ENCODE measurements at places on chromosomes 12 and 14. TPM values are rescaled to one million over a fixed set of nuclear protein-coding genes. Genes with fewer than 3 reads are reported as not detected.

DNA sequence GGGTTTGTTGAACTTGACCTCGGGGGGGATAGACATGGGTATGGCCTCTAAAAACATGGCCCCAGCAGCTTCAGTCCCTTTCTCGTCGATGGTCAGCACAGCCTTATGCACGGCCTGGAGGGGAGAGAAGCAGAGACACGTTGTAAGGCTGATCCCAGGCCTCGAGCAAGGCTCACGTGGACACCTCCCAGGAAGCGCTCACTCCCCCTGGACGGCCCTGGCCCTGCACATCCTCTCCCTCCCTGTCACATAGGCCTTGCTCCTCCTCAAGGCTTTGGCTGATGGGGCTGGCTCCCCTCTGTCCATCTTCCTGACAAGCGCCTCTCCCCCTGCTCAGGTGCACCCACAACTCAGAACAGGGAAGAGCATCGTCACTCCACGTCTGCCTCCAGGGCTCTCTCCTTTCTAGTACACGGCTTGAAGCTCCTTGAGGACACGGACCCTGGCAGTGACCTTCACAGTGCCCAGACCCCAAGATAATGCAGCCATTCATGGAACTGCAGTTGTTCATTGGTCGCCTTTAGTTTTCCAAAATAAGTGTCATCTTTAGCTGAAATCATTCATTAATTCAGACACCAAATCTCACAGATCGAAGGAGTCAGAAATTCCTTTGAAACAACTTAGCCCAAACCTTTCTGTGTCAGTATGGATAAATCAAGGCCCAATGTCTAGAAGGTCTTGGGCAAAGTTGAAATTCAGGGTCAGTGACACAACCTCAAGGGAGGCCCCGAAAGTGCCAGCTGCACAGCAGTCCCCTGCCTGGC, 9.7 kb downstream of the SERPINA1 start:
- DNase-seq = no peak

DNA sequence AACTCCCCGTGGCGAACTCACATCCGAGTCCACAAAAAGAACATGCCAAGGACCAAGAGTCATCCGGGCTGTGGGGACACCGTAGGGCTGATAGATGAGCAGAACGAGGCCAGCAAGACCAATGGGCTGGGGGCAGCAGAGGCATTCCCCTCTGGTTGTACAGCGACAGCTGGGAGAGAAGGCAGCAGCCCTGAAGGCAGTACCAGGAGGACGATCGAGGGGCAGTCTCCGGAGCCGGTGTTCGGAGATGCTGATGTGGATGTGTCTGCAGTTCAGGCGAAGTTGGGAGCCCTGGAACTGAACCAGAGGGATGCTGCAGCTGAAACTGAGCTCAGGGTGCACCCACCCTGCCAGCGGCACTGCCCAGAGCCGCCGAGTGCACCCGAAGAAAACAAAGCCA, 50.7 kb downstream of the TBC1D30 start:
- DNase-seq = no peak

DNA sequence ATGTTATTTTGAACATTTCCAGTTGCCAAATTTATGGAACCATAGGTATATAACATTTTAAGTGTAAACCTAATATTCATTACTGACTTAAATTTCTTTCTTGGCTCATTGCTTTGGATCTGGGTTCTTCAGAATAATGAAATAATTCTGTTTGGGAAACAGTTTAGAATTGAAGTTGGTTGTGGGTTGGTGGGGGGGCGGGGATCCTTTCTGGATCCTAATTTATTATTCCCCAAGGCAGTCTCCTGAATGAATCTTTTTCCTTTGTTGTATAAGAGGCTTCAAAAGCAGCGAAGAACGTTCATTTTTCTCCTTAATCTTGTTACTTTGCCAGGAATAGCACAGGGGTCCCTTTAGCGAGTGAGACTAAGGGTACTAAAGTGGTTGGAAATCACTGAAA, 325.5 kb downstream of the FOXG1 start:
- DNase-seq = no peak

The RAD9B gene
- total RNA-seq = 2.9 TPM

DNA sequence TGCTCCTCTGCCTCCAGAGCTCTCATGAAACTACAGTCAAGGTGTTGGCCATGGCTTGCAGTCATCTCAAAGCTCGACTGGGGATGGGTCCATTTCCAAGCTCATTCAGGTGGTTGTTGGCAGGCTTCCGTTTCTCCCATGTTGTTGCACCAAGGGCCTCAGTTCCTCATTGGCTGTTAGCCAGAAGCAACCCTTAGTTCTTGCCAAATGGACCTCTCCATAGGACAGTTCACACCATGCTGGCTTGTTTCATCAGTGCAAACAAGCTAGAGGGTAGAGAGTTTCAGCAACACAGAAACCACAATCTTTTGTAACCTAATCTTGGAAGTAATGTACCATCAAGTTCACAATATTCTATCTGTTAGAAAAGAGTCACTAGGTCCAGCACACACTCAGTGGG, 22.7 kb upstream of the PPM1A start:
- DNase-seq = no peak

The NTS gene
- total RNA-seq = not detected

The BEGAIN gene
- 2.4 TPM for total RNA-seq

The CCDC198 gene
- not detected for total RNA-seq

- no peak for DNase-seq
Measured at GRCh38 chr12:12017135-12017581, 53.6 kb upstream of the BCL2L14 start.

The KRT86 gene
- 1.8 TPM for total RNA-seq

The HCAR2 gene
- not detected for total RNA-seq

The CFAP54 gene
- 0.15 TPM for total RNA-seq

DNA sequence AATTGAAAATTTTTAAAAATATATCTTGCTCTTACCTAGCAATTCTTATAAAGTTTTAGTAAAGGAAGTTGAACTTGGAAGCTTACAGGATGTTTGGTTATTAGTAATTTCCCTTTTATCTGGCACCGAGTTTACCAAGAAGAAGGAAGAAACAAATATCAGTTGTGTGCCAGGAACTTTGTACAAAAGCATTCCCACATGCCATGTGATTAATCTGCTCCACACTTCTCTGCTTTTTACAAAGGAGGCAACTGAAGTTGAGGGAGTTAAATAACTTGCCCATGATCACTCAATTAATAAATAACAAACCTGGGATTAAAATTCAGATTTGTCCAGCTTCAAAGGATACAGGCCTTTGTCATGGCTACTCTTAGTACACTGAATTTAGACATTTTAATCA, 122.5 kb upstream of the BCAT1 start:
- DNase-seq = no peak

DNA sequence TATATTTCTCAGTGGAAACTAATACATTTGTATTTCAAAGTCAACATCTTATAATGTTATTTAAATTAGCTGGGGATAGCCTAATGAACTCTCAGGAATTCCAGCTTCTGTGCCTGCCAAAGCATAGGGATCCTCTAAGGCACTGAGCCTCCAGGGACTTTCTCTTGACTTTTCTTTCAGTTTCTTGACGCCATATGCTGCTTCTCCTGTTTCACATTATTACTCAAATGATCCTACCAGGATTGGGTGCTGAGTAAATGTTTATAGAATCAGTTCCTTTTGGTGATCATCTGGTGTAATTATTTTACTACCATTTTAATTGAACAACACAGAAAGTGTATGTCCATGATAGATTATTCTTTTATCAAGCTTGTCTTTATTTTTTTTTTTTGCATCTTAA, 7.9 kb downstream of the METTL25 start:
- no peak for DNase-seq

- peak; percentile 39 for DNase-seq
Measured at GRCh38 chr12:27733052-27733656, 22.5 kb downstream of the MRPS35 start.

DNA sequence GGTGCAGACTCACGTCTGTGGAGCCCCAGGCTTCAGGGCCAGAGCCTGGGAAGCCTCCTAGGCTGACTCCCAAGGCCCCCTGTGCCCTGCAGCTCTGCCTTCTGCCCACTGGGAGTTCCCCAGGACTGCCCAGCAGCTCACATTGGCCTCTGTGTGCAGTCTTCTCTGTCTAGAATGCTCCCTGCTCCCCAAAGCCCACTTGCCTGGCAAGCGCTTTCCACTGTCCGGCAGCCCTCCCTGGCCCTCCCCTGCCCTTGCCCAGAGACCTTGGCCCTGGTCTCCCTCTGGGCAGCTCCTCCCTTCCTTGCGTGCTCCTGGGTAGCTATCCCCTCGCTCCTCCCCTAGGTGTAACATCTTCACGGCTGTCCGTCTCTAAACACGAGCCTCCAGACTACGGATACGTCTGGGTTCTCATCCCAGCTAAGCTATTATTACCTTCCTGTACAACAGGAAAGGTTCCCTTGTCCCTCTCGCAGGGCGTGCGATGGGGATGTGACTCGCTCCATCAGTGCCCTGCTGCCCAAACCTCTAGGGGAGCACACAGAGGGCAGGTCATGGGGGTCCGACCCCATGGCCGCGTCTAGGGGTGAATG, 325.5 kb upstream of the RTL1 start:
- no peak for DNase-seq

- DNase-seq = no peak
Measured at GRCh38 chr14:37650356-37651037, 55.1 kb downstream of the TTC6 start.

All from naive thymus-derived CD4-positive, alpha-beta T cell (primary cell).